ENCODE measurements at places on chromosomes 4 and X. TPM values are rescaled to one million over a fixed set of nuclear protein-coding genes. Genes with fewer than 3 reads are reported as not detected.

GRCh38 chr4:111639876-111640275, 505.4 kb upstream of the FAM241A start:
- DNase-seq = no peak

- no peak for DNase-seq
Observed at GRCh38 chrX:10633722-10634121, 13.3 kb upstream of the MID1 start.

- DNase-seq = no peak
Observed at GRCh38 chrX:136268051-136269048, 17.1 kb upstream of the MAP7D3 start.

DNA sequence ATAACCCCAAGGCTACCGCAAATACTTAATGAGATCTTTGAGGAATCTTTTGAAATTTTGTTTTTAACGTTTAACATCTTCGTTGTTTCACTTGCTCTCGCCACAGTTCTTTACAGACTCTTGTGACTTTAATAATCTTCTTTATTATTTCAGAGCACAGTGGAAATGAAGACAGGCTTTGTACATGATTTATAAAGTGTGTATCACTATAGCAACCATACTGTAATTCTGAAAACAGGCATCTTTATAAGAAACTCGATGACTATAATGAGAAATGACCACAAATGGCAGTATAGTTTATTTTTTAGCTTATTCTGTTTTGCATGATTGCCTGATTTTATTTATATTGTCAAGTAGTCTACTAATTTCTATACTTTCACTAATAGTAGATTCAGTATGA, 224.4 kb upstream of the GALNTL6 start:
- DNase-seq = no peak

- no peak for DNase-seq
Observed at GRCh38 chr4:146998157-146998556, 52.5 kb upstream of the TTC29 start.

DNA sequence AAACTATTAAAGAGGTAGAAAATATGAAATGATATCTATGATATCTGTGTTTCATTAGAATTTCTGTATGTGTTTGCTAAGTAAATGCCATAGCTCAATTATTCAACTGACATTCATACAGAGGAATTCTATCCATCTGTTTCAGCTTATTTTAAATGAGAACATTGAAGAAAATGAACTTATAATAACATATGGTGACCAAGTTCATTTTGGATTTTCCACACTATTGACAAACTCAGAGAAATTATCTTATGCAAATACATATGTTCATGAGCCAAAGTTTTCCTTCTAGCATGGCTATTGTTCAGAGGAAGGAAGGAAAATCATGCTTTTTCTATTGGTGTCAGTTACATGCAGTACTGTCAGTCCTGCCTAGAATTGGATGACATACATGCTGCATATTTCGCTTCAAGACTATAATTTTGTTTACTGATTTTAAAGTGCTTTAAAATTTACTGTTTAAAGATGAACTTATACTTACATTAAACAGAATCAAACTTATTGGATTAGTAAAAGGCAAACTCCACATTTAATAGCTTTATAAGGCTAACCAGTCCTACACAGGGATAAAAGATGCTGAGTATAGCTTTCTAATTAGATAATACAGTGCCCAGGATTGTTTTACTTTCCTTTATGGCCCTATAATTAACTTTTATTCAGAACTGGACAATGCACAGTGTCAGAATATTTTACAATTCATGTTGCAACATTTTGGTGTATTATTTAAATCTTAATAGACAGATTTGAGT, 646.2 kb downstream of the TRAM1L1 start:
- no peak for DNase-seq

- DNase-seq = no peak
Observed at GRCh38 chr4:114226968-114227760, 247.7 kb upstream of the ARSJ start.

GRCh38 chrX:113522814-113523213, 682.2 kb upstream of the AMOT start:
- no peak for DNase-seq

- no peak for DNase-seq
Observed at GRCh38 chr4:89009115-89009514, 47.9 kb downstream of the FAM13A start.

DNA sequence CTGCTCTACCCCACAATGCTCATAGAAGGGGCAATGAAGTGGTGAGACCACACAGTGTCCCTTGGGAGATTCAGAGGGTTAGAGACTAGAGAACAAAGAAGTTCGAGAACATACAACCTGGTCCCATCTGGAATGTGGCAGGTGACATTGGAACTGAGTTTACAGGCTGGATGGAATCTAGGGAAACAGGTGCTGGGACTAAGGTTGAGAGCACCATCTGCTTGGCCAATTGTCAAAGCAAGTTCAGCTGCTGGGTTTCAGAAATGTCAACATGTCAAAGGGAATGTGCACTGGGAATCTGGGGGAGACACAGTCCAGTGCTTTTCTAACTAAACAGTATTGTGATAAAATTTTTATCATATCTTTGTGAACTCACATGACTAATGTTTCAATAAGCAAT, 15.9 kb upstream of the FAM13A start:
- DNase-seq = no peak

DNA sequence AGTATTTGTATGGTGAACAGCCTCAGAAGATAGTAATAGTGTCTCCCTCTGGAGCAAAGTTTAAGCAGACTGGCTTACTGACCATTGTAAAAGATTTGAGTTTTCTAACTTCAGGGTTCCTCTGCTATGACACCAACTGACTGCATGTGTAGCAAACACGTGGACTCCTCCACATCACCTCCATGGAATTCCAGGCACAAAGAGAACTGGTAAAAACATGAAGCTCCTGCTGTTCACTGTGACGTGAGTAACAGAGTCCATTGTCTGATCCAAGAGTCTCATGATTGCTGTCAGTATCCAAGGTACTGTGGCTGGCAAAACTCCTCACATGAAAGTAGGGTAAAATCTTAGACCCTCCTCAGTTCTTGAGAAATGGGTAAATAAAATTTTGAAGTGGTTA, 107.6 kb upstream of the FAM9B start:
- no peak for DNase-seq

DNA sequence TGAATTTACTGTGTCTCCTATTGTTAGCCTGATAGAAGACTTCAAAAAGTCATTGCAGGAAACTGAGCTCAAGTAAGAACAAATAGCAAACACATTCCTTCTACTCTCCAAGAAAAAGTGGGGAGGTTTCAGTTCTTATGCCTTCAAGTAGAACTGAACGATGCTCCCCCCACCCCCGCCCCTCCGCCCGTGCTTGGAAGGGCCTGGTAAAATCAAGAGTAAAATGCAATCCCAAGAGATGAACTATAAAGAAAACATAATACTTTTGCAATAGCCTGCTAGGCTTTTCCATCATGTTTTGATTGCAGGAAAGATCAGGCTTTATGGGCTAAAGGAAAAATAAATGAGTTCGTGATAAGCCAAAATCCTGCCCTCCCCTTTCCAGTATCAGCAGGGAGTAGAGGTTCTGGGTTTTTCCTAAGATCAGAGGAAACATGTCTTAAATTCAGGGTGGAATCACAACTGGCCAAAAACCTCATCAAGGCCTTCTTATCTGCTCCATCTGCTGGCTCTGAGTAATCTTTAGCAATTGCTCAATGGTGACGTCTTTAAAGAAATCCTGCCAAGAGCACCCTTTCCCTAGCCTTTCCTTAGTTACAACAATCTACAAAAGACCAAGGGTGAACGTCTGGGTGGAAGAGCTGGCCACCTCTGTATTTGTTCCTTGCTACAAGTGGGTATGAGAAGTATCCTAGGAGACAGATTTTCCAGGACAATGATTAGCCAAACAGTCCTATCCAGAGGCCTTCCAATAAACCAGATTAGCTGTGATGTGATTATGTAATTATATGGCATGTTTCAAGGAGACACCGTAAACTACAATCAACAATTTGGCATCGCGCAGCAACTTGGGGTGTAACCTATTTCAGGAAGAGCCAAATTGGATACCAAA, 66.3 kb upstream of the FAM9C start:
- no peak for DNase-seq

DNA sequence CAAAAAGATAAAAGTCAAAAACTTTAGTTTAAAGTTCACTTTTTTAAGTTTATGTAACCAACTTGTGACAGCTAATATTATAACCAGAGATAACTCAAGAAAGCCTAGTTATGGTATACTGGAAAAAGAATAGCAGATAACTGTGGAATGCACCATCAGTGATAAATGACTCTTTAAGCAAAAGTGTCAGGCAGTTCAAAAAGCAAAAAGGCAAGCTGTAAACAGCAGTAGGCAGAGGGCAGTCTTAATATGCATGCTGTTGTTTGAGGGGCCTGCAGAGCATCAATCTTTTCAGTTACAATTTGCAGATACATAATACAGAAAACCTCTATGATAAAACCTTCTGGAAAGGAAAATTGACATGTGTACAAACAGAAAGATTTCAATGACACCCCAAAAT, 81.8 kb upstream of the JADE1 start:
- no peak for DNase-seq

DNA sequence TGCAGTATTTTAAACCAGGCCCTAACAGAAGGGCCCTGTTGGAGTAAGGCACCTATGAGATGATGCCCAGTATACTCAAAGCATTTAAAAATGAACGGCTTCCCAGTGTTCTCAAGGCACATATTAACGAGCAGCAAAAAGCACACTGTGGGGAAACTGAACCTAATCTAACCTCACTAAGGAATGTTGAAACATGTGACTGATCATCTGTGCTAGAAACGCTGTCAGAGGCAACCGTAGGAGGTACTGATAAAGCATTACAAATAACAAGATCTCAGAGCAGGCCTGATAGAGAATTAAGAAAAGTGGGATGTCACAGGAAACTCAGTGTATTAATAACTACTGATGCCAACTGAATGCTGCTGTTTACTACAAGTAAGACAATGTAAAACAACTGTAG, 24.0 kb downstream of the ASB9 start:
- DNase-seq = no peak

Gene GPR119
- 0.29 TPM for total RNA-seq

Gene PABPC4L
- not detected for total RNA-seq

Gene BEND2
- not detected for total RNA-seq

Gene SHROOM4
- 3.2 TPM for total RNA-seq

Gene IL13RA2
- total RNA-seq = 0.35 TPM

Gene FHDC1
- 8.8 TPM for total RNA-seq
